ENCODE measurements at places on chromosomes 2 and 18. TPM values are rescaled to one million over a fixed set of nuclear protein-coding genes. Genes with fewer than 3 reads are reported as not detected.

The PROC gene
- not detected for total RNA-seq

The RAMP1 gene
- total RNA-seq, result 0.32 TPM

The CIDEA gene
- total RNA-seq, result not detected

The RND3 gene
- total RNA-seq, result not detected

- no peaks in the 10 kb centered on the region for H3K36me3 ChIP-seq
- H3K27me3 ChIP-seq, result peaks cover 20% of the 10 kb centered on the region
- H3K27ac ChIP-seq, result no peak overlapping the region
- H3K4me1 ChIP-seq, result peaks cover 6% of the 10 kb centered on the region
- DNase-seq, result no peak
These were observed 106.4 kb downstream of the BCL2L11 start for GRCh38 chr2:111226876-111227700.

GRCh38 chr2:217074576-217075255 is 214.9 kb upstream of the TNP1 start:
- H3K4me1 ChIP-seq, result peaks cover 10% of the 10 kb centered on the region
- H3K36me3 ChIP-seq, result no peaks in the 10 kb centered on the region
- no peak for DNase-seq
- no peak overlapping the region for H3K4me3 ChIP-seq
- no peaks in the 10 kb centered on the region for H3K27me3 ChIP-seq
- no peak overlapping the region for H3K27ac ChIP-seq

DNA sequence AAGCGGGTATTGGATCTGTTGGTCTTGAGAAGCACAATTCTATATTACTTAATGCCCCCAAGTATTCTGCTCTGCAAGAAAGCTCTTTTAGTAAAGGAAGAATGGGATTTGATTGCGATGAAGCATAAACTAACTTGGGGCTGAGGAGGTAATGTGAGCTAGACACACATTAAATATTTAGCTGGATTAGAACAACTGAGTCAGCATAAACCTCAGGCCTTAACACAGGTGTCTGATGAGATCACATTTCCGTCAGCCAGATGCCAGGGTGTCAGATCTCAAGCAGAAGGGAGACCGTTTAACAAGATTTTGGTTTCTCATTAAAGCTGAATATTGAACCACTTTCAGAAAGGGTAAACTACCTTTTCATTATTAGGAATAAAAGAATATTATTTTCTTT is 94.5 kb downstream of the GYPC start:
- H3K4me3 ChIP-seq, result no peak overlapping the region
- no peak for DNase-seq
- H3K27ac ChIP-seq, result no peak overlapping the region
- no peaks in the 10 kb centered on the region for H3K36me3 ChIP-seq

DNA sequence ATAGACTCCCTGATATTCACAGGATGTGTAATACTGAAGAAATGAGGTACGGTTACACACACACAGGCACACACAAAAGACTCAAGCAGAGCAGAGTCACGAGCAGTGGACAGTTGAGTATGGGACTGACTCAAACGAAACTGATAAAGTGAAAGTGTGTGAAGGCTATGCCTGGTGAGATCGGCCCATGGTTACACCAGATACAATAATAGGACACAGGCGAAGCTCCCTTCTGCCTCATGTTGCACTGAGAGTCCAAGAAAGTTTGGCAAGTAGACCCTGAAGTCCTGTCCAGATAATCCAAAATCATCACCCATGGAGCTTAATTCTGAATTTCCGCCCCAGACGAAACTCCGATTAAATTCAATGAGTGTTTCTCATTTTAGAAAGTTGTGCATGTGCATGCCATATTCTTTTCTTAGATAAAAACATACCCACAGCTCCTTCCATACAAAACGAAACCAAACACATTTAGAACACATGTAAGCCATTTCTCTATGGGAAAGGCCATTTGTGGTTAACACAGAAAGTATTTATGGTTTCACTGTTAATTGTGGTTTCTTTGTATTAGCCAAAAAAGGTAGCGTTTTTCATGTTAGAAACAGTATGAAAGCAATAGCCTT is 567.6 kb downstream of the PLCL1 start:
- DNase-seq, result no peak
- no peak overlapping the region for H3K27ac ChIP-seq
- H3K4me3 ChIP-seq, result no peak overlapping the region
- H3K27me3 ChIP-seq, result peaks cover 27% of the 10 kb centered on the region

- no peak overlapping the region for H3K27ac ChIP-seq
- no peaks in the 10 kb centered on the region for H3K4me1 ChIP-seq
- H3K36me3 ChIP-seq, result no peaks in the 10 kb centered on the region
- H3K4me3 ChIP-seq, result no peak overlapping the region
- H3K27me3 ChIP-seq, result no peaks in the 10 kb centered on the region
These were observed 14.2 kb downstream of the SCN9A start for GRCh38 chr2:166361351-166362153.

- DNase-seq, result no peak
- no peaks in the 10 kb centered on the region for H3K36me3 ChIP-seq
- no peaks in the 10 kb centered on the region for H3K4me1 ChIP-seq
- H3K27ac ChIP-seq, result no peak overlapping the region
- H3K4me3 ChIP-seq, result no peak overlapping the region
These were observed 1390.4 kb downstream of the SUCLG1 start for GRCh38 chr2:83068714-83069113.

GRCh38 chr2:162215162-162215561 is 28.1 kb downstream of the FAP start:
- H3K27me3 ChIP-seq, result peaks cover 4% of the 10 kb centered on the region
- H3K4me3 ChIP-seq, result no peak overlapping the region
- H3K4me1 ChIP-seq, result no peaks in the 10 kb centered on the region
- DNase-seq, result no peak
- H3K27ac ChIP-seq, result no peak overlapping the region

GRCh38 chr2:227853204-227853629 is 18.2 kb upstream of the DAW1 start:
- DNase-seq, result no peak
- peaks cover 15% of the 10 kb centered on the region for H3K27me3 ChIP-seq
- peaks cover 12% of the 10 kb centered on the region for H3K4me1 ChIP-seq
- no peak overlapping the region for H3K4me3 ChIP-seq
- H3K27ac ChIP-seq, result no peak overlapping the region
- H3K36me3 ChIP-seq, result no peaks in the 10 kb centered on the region

DNA sequence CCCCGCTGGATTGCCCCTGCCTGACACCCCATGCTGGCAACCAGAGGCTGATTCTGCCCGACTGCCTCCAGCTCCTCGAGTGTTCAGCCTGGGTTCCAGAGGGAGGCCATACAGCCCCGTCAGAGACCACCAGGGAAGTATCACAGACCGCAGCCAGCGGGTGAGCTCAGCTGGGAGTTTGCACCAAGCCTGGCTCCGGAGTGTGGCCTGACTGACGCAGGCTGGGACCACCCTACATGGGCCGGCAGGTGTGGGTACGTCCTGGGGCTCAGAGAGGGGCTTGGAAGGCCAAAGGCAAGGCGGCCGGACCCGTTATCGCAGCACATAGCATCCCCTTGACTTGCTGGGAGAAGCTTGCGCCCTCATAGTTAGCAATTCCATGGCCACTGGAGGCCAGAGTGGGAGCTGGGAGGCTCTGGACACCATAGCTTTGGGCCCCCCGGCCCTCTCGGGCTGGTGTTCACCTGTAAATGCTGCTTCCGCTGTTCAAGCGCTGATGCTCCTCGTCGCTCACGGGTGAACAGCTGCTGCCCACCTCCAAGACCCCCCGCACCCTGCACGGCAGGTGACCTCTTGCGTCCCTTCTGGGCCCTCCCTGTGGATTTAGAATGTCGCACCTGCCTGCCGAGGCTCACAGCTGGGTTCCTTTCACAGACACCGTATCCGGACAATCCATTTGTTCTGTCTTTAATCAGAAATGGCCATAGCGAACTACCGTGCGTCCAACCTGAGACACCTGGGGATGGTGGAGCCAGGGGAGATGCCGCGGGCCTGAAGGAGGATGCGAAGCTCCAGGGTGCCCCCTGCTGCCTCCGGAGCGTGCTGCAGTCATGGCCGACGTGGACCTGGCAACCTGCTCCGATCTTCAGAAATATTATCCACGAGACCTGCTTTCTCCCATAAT is 31.2 kb upstream of the SLC66A3 start:
- peaks cover 2% of the 10 kb centered on the region for H3K4me1 ChIP-seq
- no peak overlapping the region for H3K4me3 ChIP-seq
- no peak overlapping the region for H3K27ac ChIP-seq
- no peaks in the 10 kb centered on the region for H3K27me3 ChIP-seq
- H3K36me3 ChIP-seq, result no peaks in the 10 kb centered on the region

DNA sequence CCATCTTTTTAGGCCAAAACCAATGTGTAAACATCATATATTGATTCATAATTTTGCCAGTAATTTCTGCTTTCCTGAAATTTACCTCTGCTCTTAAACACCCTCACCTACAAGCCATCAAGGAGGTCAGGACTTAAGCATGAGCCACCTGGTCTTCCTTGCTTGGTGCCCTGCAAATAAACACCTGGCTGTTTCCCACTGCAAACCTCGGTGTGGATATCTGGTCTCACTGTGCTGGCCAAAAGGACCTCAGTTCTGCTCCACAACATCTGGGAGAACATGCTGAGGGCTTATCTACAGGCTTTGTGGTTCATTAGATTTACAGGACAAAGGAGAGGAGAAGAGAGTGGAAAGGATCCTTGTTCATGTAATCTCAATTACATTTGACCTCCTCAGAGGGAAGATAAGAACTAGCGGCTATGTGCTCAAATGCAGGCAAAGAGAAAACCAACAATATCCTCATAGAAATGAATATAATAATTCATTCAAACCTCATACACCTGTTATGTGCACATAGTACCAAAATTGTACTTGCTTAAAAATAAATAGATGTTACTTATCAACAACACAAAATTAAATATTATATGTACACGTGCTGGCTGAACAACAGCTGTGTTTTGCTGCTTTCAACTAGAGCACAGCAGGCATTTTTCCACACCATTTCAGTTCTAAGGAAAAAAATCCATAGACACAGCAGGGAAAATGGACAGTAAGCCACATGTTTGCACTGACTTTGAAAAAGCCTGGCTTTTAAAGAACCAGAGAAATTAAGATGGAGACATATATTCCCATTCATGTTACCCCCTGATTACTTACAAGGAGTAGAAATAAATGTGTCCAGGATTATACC is 465.1 kb downstream of the LPIN1 start:
- no peaks in the 10 kb centered on the region for H3K36me3 ChIP-seq
- no peak overlapping the region for H3K27ac ChIP-seq
- peaks cover 2% of the 10 kb centered on the region for H3K27me3 ChIP-seq
- peaks cover 2% of the 10 kb centered on the region for H3K4me1 ChIP-seq
- H3K4me3 ChIP-seq, result no peak overlapping the region

GRCh38 chr2:23005469-23005868 is 379.5 kb upstream of the KLHL29 start:
- H3K36me3 ChIP-seq, result no peaks in the 10 kb centered on the region
- H3K4me3 ChIP-seq, result no peak overlapping the region
- H3K27ac ChIP-seq, result no peak overlapping the region
- no peak for DNase-seq
- no peaks in the 10 kb centered on the region for H3K4me1 ChIP-seq

- H3K4me3 ChIP-seq, result no peak overlapping the region
- no peaks in the 10 kb centered on the region for H3K4me1 ChIP-seq
- no peak for DNase-seq
- peaks cover 4% of the 10 kb centered on the region for H3K27me3 ChIP-seq
These were observed 484.2 kb downstream of the DLGAP1 start for GRCh38 chr18:3970929-3971328.
